Suprapubic skin (tissue), 4 donors: ENCODE measurements at places on chromosomes 7 and 10. TPM values are rescaled to one million over a fixed set of nuclear protein-coding genes. Genes with fewer than 3 reads are reported as not detected.

GRCh38 chr7:155311826-155312537 is 14.3 kb downstream of the INSIG1 start:
- H3K27me3 ChIP-seq: peaks cover 6% of the 10 kb centered on the region
- H3K4me1 ChIP-seq: no peaks in the 10 kb centered on the region
- no peak overlapping the region for H3K4me3 ChIP-seq
- peaks cover 28% of the 10 kb centered on the region for H3K36me3 ChIP-seq
- no peak for DNase-seq
- no peak overlapping the region for H3K27ac ChIP-seq

EMX2 gene
- total RNA-seq: 9.7 TPM

TRIM74 gene
- total RNA-seq: not detected

DNAH11 gene
- 1.4 TPM for total RNA-seq

- H3K27ac ChIP-seq: no peak overlapping the region
- H3K4me1 ChIP-seq: no peaks in the 10 kb centered on the region
- no peak for DNase-seq
Observed at GRCh38 chr10:13485623-13486022, 43.2 kb downstream of the BEND7 start.

DNA sequence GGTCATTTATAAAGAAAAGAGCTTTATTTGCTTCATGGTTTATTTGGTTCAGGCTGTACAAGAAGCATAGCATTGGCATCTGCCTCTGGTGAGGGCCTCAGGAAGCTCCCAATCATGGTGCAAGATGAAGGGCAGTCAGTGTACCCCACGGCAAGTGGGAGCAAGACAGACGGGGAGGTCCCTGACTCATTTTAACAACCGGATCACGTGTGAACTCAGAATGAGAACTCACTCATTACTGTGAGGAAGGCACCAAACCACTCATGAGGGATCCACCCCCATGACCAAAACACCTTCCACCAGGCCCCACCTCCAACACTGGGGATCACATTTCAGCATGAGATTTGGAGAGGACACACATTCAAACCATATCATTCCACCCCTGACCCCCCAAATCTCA is 15.7 kb upstream of the CRYGN start:
- H3K4me1 ChIP-seq: peaks cover 18% of the 10 kb centered on the region
- H3K27me3 ChIP-seq: no peaks in the 10 kb centered on the region
- no peaks in the 10 kb centered on the region for H3K36me3 ChIP-seq

DNA sequence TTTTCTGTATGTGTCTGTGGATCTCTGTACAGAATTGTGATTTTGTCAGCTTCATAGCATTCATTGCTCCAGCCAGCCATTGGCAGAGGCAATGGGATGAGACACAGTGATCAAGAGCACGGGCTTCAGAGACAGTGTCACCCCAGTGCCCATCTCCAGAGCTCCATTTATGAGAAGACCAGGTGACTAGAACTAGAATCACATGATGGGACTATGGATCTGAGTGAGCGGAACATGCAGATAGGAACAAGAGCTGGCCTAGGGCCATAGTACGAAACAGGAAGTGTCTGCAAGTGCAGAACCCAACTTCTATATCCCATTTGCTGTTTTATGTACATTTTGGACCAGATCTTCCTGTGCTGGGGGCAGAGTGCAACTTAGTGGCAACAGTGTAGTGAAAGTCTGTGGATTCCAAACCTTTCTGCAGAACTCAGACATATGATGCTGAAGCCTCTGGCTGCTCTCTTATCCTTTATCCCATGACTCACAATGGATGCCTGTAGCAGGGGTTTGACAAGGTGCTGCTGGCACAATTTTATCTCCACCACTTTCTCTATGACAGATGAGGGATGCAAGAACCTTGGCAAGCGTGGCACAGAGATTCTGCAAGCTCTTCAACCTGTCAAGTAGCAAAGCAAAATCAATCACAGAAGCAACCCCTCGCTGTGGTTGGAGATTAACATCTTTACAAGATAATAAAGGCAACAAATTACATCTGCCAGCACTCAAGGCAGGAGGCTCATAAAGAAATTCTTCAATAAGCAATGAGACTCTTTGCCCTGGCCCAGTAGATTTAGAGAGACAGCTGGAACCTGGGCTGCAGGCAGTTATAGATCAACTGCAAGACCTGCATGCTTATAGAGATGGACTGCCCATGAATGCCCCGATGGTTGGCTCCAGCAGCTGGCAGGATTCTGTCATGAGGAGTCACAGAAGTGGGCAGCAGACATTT is 681.3 kb downstream of the TNS3 start:
- no peak overlapping the region for H3K4me3 ChIP-seq
- H3K27ac ChIP-seq: no peak overlapping the region
- H3K36me3 ChIP-seq: no peaks in the 10 kb centered on the region
- H3K4me1 ChIP-seq: no peaks in the 10 kb centered on the region
- no peak for DNase-seq

NUP205 gene
- 36.9 TPM for total RNA-seq

STX1A gene
- total RNA-seq: 5.4 TPM

- no peaks in the 10 kb centered on the region for H3K27me3 ChIP-seq
- peaks cover 32% of the 10 kb centered on the region for H3K4me1 ChIP-seq
- no peak overlapping the region for H3K27ac ChIP-seq
Observed at GRCh38 chr10:71266147-71266917, 52.7 kb upstream of the SLC29A3 start.

GRCh38 chr10:72106896-72107295 is 18.5 kb upstream of the SPOCK2 start:
- peaks cover 4% of the 10 kb centered on the region for H3K4me1 ChIP-seq
- H3K36me3 ChIP-seq: peaks cover 2% of the 10 kb centered on the region
- H3K27me3 ChIP-seq: no peaks in the 10 kb centered on the region
- DNase-seq: no peak
- no peak overlapping the region for H3K4me3 ChIP-seq

- no peaks in the 10 kb centered on the region for H3K36me3 ChIP-seq
- peaks cover 12% of the 10 kb centered on the region for H3K4me1 ChIP-seq
- H3K27me3 ChIP-seq: peaks cover 3% of the 10 kb centered on the region
Observed at GRCh38 chr7:67463316-67463715, 466.7 kb downstream of the TYW1 start.

DNA sequence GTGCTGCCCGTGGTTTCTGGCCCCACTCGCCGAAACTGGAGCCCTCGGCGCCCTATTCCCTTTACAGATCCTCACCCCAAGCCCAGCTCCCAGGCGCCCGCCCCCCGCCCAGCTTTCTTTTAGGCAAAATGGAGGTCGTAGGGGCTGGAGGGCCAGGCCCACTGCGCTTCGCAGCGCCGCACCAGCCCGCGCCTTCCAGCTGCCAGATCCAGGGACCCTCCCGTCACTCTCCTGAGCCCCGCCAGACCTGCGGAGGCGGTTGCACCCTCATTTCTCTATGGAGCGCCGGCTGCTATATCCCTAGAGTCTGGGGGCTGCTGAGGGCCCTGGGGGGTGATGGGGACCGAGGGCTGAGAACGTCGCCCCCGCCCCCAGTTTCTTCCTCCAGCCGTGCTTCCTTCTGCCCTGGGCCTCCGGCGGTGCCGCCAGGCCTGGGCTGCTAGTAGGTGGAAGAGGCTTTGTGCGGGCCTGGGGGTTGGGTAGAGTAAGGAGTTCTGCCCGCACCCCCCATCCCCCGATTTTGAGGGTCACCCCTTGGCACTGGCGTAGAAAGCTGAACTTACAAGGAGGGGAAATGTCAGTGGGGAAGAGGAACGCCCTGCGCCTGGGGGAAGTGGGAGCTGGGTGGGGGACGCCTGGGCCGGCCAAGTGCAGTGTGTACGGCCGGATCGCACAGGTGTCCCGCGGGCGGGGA is 1.0 kb downstream of the GNB2 start:
- H3K4me1 ChIP-seq: peaks cover 40% of the 10 kb centered on the region
- peak; percentile 82 for DNase-seq
- peak overlapping the region; percentile 93 for H3K27ac ChIP-seq
- no peaks in the 10 kb centered on the region for H3K27me3 ChIP-seq
- H3K4me3 ChIP-seq: peak overlapping the region; percentile 87

- no peaks in the 10 kb centered on the region for H3K36me3 ChIP-seq
- H3K27ac ChIP-seq: peak overlapping the region; percentile 99
- peak; percentile 83 for DNase-seq
- H3K4me3 ChIP-seq: peak overlapping the region; percentile 100
Observed at GRCh38 chr10:50622706-50623662, 772 bp downstream of the SGMS1 start.

DNA sequence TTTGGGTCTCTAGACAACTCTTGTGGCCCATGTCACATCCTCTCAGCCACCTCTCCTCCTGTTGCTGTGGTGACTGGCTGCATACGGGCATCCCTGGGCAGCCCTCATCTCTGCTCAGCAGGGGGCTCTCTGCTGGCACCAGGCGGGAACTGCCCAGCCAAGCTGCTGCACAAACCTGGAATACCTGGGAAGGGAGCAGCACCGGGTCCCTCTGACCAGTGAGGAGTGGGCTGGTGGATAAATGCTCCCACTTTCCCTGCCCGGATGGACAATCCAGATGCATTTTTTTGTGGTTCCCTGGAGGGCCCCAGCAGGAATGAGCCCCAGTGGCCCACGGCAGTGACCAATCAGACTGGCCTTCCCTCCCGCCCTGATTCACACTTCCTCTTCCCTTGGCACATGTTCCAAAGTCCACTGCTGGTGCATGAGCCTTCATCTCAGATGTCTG is 21.9 kb downstream of the GRID1 start:
- no peaks in the 10 kb centered on the region for H3K4me1 ChIP-seq
- no peak overlapping the region for H3K27ac ChIP-seq
- no peaks in the 10 kb centered on the region for H3K36me3 ChIP-seq
- DNase-seq: peak; percentile 70
- no peaks in the 10 kb centered on the region for H3K27me3 ChIP-seq
- H3K4me3 ChIP-seq: no peak overlapping the region

DNA sequence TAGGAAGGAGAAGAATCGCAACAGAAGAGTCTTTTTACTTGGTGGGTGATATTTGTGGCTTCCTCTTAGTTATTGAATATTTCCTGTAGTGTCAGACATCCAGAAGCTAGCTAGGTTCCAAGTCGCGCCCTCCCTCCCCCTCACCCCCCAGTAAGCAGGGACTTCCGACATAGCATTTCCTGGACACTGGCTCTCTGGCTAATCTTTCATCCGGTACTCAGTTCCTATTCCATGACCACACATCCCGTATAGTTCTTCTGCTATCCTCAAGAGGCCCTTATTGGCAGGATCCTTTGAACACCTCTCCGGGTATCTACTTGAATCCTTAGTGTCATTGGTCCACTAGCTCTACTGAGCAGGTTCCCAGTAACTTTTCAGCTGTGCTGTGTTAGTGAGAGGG is 167.8 kb downstream of the HDAC9 start:
- H3K27ac ChIP-seq: no peak overlapping the region
- H3K27me3 ChIP-seq: no peaks in the 10 kb centered on the region
- H3K4me1 ChIP-seq: peaks cover 11% of the 10 kb centered on the region
- no peaks in the 10 kb centered on the region for H3K36me3 ChIP-seq
- no peak overlapping the region for H3K4me3 ChIP-seq

DNA sequence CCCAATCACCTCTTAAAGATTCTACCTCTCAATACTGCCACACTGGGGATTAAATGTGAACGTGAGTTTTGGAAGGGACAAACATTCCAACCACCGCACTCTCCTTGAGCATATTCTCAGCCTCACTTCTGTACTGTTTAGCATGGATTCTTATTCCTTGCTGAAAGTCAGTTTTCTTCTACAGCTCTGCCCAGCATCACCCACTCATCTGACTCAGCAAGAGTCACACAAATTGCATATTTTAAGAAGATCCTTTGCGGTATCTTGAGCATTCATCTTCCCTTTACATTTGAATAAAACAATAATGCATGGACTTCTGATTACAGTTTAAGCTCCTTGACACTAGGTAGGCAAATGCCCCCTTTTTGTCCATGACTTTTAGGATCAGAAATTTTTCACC is 251.6 kb upstream of the MKLN1 start:
- no peak overlapping the region for H3K4me3 ChIP-seq
- peaks cover 14% of the 10 kb centered on the region for H3K36me3 ChIP-seq
- no peaks in the 10 kb centered on the region for H3K27me3 ChIP-seq
- no peak for DNase-seq
- peaks cover 43% of the 10 kb centered on the region for H3K4me1 ChIP-seq

C10orf67 gene
- 1.5 TPM for total RNA-seq

DNA sequence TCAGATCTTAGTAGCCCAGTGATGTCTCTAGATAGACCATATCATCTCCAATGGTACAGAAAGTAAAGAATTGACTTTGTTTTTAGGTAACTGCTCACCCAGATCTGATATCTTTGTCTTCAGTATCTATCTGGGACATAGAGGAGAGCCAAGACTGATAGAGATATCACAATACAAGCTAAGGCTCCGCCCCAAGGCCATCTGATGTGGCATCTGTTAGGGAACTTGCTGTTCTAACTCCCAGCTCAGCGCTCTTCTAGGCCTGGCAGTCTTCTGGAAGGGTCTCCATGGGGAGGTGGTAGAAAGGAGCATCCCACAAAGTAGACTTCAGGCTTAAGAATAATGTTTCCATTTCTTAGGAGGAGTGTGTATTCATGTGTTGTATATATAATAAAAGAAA is 88.4 kb upstream of the SAMD8 start:
- H3K4me3 ChIP-seq: no peak overlapping the region
- H3K4me1 ChIP-seq: no peaks in the 10 kb centered on the region
- peaks cover 57% of the 10 kb centered on the region for H3K36me3 ChIP-seq
- no peak overlapping the region for H3K27ac ChIP-seq
- no peaks in the 10 kb centered on the region for H3K27me3 ChIP-seq
